ENCODE measurements at places on chromosomes 4 and X.
A peak's percentile ranks its signal among the peaks of the same experiment; 100 is the strongest.

DNA sequence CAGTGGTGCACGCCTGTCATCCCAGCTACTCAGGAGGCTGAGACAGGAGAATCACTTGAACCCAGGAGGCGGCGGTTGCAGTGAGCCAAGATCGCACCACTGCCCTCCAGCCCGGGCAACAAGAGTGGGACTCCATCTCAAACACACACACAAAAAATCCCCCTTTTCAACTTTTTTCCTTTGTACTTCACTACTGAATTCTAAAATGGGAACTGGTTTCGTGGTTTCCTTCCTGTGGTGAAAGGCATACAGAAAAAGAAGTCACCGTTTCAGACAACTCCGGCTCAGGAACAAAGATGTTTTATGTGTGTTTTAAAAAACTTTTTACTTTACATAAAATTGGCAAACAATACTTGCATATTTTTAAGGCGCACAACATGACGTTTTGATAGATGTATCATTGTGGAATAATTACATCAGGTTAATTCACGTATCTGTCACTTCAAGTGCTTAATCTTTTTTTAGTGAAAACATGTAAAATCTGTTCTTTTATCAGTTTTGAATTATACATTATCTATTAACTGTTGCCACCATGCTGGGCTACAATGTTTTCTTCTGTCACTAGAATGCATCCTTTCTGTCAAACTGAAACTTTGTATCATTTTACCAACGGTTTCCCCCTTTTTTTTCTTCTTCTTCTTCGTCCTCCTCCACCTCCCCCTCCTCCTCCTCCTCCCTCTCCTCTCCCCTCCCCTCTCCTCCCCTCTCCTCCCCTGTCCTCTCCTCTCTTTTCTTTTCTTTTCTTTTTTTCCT is 186.0 kb downstream of the CRLF2 start:
- no peak for DNase-seq

DNA sequence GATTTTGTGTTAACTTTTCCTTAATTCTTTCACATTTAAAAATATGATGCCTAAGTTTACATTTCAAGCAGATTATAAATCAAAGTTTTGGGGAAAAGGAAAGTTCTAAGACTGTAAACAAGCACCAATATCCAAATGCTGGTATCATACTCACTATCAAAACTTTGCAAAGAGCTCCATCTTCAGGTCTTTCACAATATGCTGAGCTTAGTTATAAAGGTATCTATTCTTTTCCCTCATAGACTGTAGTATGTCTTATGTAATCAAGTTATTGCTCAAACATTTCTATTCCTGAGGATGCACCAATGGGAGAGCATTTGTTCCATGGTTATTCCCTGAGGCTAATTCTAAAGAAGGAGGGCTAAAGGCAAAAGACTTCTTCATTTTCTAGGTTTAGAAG is 207.9 kb upstream of the FAM241A start:
- no peak for DNase-seq

- no peak for DNase-seq
Observed at GRCh38 chrX:45422216-45422925, 221.7 kb upstream of the DIPK2B start.

DNA sequence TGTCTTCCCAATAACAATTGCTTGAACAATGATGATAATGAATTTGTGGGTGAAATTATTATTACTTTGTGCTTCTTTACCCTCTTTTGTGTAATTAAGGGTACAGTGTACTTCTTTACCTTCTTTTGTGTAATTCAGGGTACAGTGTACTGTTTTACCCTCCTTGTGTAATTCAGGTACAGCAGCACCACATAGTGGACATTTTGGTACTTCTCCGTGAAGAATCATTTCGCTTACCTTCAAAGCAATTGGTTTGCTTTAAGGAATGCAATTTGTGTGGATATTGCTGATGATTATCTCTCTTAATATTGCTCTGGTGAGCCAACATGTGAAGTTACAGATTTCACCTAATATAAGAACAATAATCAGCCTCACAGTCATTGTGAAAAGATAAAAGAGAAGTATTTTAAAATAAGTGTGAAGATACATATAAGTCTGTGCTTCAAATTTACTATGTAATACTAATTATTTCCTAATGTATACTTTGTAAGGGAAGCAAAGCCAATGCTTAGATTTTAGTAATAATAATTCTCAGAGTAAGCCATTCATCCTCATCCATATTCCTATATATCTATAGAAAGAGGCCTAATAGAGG is 27.2 kb upstream of the SEC24B start:
- peak; percentile 8 for DNase-seq

- no peak for DNase-seq
Observed at GRCh38 chrX:108640817-108641216, 95.5 kb downstream of the IRS4 start.

GRCh38 chr4:170248576-170248975 is 158.8 kb upstream of the AADAT start:
- no peak for DNase-seq

GRCh38 chrX:68717663-68718442 is 70.4 kb downstream of the STARD8 start:
- DNase-seq = no peak

DNA sequence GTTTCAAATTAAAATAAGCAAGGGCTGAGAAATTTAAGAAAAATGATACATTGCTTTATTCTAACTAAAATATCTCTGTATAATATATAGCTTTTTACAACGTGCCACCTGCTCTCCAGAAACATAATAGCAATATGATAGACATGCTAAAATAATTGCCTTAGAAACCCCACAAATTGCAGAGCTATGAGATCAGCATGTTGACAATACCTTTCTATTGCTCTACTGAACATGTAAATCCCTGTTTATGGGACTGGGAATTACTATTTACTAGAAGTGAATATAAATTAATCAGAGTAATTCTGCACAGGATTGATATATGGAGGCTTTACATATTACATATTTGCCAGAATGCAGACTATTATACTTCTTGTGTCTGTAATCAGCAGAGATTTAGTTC is 1831.1 kb upstream of the IGFBP7 start:
- DNase-seq = no peak

DNA sequence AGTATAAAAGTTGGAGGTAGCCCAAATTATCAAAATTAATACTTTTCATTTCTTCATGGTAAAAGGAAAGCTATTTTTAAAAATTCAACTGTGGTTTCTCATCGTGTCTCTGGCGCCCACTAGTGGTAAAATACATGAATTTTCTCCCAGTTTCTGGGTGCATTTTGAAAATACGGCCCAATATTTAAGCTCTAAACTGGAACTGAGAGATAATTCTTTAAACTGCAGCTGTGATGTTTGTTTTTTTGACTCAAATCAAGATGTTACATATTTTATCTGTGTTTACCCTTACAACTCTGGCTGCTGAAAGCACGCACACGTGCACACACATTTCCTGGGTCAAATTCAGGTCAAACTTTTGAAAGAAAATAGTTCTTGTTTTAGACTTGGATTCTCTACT is 123.9 kb upstream of the ACSL4 start:
- DNase-seq = no peak

- no peak for DNase-seq
Observed at GRCh38 chr4:88810325-88810724, 112.7 kb upstream of the NAP1L5 start.

Measured in NCI-H1092 (cell line).